ENCODE measurements at places on chromosomes 1 and 21.

DNA sequence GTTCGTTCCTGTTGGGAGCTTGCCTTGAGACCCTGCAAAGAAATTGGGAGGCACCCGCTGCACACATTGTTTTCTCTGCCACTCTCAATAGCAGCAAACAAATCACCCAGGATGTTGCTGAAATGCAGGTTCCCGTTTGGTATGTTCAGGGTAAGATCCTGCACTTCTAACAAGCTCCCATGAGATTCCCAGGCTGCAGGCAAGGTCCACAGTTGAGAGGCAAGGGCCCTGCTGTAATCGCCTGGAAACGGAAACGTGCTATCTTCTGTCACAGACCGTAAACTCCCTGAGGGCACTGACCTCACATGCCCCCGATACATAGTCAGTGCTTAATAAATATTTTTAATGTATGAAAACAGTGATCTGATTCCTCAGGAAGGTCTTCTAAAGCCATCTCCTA lies 37.8 kb downstream of the XCL1 start:
- DNase-seq = no peak

GRCh38 chr1:191508239-191508638 lies 650.0 kb upstream of the RGS18 start:
- DNase-seq = no peak

- no peak for DNase-seq
Measured at GRCh38 chr1:82950606-82951200, 1048.2 kb downstream of the TTLL7 start.

DNA sequence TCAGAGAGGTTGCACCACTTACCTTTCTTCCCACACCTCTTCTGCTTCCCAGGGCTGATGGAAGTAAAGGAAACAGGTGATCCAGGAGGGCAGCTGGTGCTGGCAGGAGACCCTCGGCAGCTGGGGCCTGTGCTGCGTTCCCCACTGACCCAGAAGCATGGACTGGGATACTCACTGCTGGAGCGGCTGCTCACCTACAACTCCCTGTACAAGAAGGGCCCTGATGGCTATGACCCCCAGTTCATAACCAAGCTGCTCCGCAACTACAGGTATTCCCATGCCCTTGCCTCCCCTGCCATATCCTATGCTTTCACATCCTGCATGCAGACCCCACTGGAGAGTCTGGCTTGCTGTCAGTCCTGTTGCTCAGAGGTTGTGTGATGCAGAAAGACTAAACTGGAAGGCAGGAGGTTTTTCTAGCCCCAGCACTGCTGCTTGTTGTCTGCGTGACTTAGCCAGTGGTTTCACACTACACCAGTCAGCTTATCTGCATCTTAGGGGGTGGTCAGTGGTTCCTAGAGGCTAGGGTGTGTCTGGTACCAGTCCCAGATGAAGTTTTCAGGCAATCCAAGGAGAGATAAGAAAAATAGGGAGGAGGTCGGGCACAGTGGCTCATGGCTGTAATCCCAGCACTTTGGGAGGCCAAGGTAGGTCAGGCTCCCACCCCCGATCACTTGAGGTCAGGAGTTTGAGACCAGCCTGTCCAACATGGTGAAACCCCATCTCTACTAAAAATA lies 10.2 kb downstream of the RHOC start:
- DNase-seq = no peak

DNA sequence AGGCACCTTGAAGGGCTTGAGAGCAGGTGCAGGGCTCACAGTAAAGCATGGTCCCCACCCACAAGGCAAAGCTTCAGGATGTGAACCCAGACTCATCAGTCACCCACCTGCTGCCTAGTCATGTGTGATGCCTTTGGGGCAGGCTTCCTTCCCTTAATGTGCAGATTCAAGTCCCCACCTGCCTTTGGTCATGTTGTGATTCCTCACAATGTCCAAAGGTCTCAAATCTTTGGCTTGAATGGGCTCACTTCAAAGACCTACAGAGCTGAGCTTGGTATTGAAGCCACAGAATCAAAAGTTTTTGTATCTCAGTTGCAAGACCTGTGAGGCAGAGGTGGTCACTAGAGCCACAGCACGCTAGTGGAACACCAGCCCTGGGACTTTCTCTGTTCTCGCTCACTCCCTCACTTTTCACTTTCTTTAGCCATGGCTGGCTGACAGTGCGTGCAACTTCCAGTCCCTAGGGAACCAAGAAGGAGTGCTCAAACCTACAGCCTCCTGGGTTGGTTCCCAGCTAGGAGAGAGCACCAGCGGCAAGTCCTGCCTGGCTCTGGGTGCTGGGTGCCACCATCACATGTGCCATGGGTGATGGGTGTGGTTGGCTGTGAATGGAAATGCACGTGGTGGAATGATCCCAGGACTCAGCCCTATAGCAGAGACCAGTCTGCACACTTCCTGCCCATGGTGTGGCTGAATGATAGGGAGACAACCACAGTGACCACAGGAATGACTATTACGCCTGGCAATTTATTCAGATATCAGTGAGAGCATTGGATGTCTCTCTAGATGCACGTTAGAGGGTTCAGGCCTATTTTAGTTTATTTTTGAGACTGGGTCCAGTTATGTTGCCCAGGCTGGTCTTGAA lies 26.4 kb upstream of the CLIC6 start:
- peak; percentile 75 for DNase-seq

DNA sequence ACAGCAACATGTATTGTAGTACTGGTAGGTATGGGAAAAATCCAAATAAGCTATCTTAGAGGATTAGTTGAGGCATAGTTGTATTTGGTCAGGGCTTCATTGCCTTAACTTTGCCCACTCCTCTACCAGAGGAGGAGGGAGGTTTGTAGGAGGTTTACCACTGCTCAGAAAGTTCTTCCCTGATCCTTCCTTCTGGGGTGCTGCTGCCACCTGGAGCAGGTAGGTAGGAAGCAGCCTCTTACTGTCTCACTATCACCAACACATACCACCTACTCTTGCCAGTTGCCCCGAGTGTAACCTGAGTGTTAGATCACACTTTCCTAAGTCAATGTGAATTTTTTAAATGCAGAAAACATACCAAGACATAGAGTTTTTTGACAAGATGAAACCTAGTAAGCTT lies 24.1 kb upstream of the ZSWIM5 start:
- no peak for DNase-seq

DNA sequence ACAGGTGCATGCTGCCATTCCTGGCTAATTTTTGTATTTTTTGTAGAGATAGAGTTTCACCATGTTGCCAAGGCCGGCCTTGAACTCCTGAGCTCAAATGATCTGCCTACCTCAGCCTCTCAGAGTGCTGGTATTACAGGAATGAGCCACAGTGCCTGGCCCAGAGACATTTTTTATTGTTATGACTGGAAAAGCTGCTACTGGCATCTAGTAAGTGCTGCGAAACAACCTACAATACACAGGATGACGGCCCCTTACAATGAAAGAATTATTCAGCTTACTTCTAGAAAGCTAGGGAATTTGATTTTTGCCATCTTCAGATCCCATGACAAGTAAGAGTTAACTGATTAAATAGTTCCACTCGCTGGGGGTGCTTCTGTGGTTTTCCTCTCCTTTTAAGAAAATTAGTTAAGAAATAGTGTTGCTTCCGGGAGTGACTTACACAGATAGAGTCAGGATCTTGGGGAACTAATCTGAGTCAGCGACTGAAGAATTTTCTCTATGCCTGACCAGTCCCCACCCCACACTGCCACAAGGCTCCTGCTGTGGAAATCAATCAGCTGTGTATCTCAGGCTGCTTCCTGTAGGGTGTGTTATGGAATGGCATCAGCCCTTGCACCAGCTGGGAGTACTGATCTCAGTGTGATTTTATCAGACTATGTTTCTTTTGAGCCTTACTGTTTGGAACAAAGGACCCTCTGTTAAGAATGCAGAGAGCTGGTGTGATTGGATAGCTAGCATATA lies 93.0 kb upstream of the BMP8A start:
- DNase-seq = peak; percentile 100

DNA sequence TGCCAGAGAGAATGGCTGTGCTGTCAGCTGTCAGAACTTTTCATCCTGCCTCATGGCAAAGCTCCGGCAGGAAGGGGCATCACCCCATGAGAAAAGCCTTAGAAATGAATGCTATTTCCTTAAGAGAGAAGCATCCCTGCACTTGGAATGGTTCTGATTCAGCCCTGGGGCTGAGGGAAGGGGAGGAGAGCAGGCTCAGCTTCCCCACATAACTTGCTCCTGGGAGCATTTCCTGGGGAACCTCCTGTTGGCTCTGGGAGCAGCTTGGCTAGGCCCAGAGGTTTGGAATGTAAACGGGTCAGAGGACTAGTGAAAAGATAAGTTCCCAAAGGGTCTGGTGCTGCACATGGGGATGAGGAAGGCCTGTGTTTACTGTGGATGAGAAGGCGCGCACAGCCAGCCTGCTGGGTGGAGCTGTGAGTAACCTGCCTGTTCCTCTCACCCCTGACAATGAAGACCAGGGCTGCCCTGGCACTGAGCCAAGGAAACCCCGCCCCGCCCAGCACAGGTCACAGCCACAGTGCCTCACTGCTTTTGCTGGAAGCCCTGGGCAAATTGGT lies 5.0 kb downstream of the PRELP start:
- DNase-seq = peak; percentile 91

DNA sequence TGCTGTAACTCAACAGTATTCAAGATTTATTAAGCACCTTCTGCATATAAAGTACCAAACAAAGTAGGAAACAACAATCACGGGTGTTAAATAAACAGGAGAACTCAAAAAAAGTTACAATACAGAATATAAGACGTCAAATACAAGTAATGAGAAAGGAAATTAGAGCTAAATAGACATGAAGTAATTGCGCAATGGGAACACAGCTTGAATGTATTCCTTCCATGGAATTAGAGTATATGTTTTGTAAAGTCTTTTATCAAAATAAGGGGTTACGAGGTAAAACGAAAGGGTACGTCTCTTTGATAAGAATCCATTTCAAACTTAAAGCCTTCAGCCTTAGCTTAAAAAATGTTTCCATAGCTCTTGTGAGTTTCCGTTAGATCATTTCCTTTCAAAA lies 109.1 kb downstream of the SPATA6 start:
- no peak for DNase-seq

DNA sequence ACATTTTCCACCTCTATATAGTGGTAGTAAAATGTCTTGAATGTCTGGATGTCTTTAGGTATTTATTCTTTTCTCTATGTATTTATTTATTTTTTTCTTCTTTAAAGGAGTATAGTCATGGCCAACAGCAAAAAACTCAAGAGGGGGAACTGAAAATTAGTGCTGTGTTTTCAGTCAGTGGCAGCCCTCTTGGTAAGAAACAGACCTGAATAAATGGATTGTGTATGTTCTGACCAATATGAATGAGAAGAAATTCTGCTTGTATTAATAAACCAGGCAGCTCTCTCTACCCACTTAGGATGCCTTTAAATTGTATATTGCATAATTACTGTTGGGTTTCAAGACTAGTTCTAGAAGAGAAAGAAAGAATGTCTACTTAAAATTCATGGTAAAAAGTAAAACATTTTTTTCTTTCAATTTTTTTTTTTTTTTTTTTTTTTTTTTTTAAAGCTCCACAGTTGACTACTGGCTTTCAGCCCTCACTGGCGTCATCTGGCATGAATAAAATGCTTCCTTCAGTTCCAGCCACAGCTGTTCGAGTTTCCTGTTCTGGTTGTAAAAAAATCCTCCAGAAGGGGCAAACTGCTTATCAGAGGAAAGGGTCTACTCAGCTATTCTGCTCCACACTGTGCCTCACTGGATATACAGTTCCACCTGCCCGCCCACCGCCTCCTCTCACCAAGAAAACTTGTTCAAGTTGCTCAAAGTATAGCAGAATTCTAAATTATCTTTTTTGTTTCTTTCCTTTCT lies 101.6 kb downstream of the ZMYM4 start:
- no peak for DNase-seq

DNA sequence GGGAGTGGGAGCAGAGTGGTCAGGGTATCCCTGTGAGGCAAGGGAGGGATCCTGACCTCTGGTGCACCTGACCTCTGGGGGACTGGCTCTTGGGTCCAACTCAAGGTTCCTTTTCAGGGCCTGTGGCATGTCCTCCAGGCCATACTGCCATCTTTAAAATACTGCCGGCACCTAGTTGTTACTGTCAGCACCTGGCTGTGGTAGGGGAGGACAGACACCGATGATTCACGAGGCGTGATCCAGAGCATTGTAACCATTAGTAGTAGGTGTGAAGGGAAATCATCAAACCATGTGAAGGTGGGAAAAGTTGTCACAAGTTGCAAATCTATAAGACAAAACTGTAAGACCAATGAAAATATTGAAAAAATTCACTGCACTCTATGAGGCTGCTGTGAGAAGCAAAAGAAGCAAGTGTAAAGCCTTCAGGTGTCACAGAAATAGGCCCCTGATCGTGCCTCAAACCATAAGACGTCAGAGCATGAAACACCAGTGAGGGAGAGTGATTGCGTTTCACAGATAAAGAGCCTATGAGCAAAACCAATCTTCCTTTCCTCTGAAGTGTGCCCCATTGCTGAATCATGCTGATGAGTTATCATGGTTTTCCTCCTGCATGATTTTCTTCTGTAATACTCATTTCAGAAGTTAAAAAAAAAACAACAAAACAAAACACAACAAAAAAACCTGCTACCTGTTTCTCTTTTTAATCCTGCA lies 55.3 kb downstream of the CDC7 start:
- DNase-seq = peak; percentile 80

- peak; percentile 83 for DNase-seq
Measured at GRCh38 chr21:26806801-26807295, 38.4 kb downstream of the ADAMTS1 start.

GRCh38 chr1:209219791-209220524 lies 363.6 kb upstream of the CAMK1G start:
- no peak for DNase-seq

GRCh38 chr1:27102707-27103468 lies 52.0 kb downstream of the SLC9A1 start:
- DNase-seq = peak; percentile 67

GRCh38 chr1:15038232-15039016 lies 115.1 kb upstream of the TMEM51 start:
- DNase-seq = peak; percentile 54

DNA sequence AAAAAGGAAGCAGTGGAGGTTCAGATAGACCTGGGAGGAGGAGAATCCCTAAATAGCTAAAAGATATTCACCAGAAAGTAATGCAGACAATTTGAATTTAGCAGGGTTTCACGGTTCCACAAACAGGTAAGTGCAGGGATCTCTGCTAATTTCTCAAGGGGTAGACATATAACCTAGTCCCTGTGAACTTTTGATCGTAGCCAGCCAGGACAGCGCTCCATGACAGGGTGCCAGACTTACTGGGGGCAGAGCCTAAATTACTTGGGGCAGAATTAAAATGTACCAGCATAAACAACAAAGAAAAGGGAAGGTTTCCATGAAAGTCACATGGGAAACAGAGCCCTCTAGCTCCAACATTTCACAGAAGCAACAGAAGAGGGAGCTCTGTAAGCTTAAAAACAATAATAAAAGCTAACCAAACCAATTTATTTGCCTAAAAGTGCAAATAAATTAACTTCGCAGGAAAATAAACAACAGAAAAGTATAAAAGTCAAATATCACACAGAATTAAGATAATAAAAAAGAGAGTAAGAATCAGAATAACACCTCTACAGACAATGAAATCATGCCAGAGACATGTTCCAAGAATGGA lies 198.3 kb downstream of the DUSP10 start:
- DNase-seq = peak; percentile 10

GRCh38 chr1:4794020-4794780 lies 139.8 kb downstream of the AJAP1 start:
- DNase-seq = peak; percentile 50
